ENCODE measurements at places on chromosomes 5 and 9. TPM values are rescaled to one million over a fixed set of nuclear protein-coding genes. Genes with fewer than 3 reads are reported as not detected.

Gene SLC6A18
- total RNA-seq: not detected

Gene RICTOR
- total RNA-seq: 33.9 TPM

Gene PPP1R2B
- not detected for total RNA-seq

Gene FLT4
- 24.1 TPM for total RNA-seq

Gene TMEM215
- total RNA-seq: not detected

Gene SLCO6A1
- not detected for total RNA-seq

Gene GADD45G
- total RNA-seq: 11.2 TPM

DNA sequence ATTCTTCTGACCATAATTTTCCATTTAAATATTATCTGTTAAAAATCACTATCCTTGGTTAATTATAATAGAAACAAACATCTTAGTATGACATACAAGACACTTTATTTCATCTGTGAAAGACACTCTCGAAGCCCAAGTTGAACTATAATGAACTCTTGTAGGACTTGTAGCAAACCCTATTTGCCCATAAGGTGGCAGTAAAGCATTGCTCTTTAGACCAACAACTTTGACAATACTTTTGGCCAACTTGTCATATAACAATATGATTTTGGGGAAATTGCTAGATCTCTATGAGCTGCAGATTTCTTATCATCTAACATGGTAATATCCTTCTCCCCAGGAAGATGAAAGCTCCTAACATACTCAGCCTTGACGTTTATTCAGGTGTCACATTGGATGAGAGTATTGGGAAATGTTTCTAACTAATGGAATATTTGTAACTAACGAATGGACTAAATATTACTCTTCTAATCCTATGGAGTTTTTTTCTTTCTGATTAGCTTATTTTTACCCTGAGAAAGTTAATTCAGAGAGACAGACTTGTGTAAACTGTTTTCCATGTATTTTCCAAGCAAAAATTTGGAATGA, 11.0 kb downstream of the SPINK14 start:
- DNase-seq: no peak

- DNase-seq: peak; percentile 92
Observed at GRCh38 chr5:141681695-141682641, at the start of gene ARAP3. ARAP3 (minus strand) TSS chr5:141682230; CDS start chr5:141680486, 1,744 bp downstream.

GRCh38 chr5:29697278-29697677, 1496.2 kb upstream of the CDH6 start:
- DNase-seq: no peak

GRCh38 chr5:138449501-138450239, 10.8 kb downstream of the REEP2 start:
- DNase-seq: peak; percentile 97

DNA sequence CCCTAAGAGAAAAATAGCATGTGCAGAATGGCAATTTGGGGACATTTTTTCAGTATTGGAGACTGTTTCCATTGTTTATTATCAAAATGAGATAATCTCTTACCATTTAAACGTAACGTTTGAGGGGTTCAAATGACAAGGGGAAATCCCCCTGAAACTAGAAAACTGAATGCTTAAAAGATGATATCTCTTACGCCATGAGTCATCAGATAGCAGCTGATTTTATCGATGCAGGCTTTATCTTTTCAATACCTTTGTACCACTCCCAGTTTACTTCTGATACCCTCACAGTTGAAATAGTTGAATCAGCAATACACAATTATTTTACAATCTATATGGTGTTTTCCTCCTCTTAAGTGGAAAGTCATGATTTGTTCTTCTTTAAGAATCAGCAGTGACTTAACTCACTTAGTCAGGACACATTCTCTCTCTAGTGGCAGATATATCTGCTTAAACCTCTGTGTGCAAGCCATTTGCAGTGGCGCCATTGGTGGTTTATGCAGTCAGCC, 29.2 kb downstream of the OSMR start:
- no peak for DNase-seq

DNA sequence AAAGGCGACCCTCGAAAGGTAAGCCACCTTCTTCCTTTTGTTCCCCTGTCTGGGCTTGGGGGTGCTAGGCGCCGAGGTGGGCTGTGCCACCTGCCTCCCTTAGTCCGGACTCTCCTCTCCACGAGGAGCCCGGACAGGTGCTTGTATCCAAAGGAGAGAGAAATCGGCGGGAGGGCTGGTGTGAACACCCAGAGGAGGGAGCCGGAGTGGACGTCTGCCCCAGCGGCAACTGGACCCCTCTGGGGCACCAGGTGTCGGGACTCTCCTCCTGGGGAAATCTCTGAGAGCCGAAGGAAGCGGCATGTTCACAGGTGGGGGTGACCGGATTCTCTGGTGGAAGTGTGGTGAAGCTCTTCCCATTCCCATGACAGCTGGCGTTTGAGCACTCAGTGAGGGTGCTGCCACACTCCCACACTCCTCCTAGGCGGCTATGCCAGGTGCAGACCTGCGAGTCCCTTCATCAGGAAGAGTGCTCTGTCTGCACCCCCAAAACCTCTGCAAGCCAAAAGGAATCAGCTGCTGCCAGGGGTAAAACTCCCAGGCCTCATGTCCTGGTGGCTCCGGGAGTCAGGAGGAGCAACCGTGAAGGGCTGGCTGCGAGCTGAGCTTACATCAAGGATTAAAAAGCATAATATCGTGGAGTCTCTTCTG, 921 bp downstream of the KCNIP1 start:
- DNase-seq: no peak

- no peak for DNase-seq
Observed at GRCh38 chr9:2465921-2466460, 155.6 kb upstream of the VLDLR start.

- no peak for DNase-seq
Observed at GRCh38 chr9:110115341-110115820, 92.6 kb downstream of the C9orf152 start.

All from left lung (tissue), 14 donors.